ENCODE measurements at places on chromosomes 1 and 21.

- DNase-seq = no peak
These were observed 1.2 kb upstream of the CDA start for GRCh38 chr1:20587661-20588053.

GRCh38 chr1:37605061-37605650, 9.4 kb upstream of the GNL2 start:
- no peak for DNase-seq

DNA sequence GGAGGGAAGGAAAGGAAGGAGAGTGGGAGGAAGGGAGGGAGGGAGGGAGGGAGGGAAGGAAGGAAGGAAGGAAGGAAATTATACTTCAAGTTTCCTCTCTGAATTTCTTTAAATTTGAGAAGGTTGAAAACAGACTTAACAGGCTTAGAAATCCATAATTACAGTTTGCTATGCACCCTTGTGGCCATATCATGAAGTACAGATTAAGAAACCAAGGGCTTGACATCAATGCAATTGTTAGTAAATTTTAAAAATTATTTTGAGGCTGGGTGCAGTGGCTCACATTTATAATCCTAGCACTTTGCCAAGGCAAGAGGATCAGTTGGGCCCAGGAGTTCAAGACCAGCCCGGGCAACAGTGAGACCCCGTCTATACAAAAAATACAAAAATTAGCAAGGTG, 14.4 kb downstream of the ANP32E start:
- DNase-seq = no peak

DNA sequence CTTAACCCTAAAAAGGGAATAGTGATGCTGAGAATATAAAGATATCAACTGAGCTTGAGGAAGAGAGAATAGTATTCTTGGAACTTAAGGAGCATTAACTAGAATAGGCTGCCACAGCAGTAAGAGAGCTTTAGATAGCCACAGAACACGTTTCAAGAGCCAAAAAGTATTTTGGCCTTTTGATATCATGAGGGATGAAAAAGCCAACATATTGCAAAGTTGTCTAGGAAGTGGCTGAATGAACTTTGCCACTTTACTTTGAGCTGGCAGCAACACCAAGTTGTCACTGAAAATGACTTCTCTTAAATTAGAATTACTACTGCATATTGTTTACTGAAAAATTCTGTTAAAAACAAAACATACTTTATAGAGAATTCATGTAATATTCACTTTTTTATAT, 1476.2 kb downstream of the MRPL39 start:
- no peak for DNase-seq

- DNase-seq = no peak
These were observed 118.6 kb downstream of the LRIG2 start for GRCh38 chr1:113191579-113192076.

DNA sequence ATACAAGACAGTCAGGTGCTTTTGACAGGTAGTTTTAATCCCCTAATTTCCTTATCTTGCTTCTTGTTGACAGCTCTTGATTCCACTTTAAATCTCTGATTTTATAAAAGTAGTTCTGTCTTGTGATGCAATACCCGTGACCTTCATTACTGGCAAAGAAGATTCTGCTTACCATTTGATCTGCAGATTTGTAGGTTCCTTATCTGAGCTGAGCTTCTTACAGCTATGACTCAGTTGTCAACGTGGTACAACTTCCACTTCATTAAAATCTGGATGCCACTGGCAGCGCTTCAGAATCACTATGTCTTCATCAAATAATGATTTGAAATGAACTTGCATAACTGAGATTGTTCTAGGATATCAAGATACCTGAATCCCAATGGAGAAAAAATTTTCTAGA, 543.6 kb upstream of the B3GALT2 start:
- no peak for DNase-seq

GRCh38 chr1:12591267-12591938, 26.6 kb downstream of the DHRS3 start:
- no peak for DNase-seq

GRCh38 chr1:84377480-84378095, 20.7 kb upstream of the DNASE2B start:
- no peak for DNase-seq

DNA sequence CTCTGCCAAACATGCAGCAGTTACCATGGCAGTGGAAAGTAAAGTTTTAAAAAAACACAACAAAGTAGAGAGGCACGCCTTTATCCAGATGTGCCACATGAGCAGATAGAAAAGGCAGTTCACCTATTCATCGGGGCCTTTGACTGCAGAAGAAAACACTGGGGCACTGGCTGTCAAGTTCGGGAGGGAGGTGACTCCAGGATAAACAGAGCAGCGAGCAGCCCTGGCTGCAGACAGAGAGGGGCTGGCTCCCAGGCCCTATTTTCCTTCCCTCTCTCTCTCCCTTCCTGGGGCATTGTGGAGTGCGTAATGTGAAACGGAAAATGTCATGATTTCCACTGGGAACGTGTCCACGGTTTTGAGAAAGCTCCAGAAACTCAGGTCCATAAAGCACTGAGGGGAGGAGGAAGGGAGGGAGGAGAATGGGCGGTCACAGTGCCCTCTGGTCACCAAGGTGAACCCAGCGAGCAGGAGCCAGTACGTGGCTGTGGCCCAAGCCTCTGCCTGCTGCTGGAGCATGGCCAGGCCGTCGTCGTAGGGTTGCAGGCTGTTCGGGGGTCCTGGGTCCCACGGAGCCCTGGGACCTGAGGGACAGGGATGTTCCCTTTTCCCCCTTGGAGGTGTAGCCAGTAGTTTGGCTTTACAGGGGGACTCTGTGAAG, 114.7 kb upstream of the IRF2BP2 start:
- no peak for DNase-seq

DNA sequence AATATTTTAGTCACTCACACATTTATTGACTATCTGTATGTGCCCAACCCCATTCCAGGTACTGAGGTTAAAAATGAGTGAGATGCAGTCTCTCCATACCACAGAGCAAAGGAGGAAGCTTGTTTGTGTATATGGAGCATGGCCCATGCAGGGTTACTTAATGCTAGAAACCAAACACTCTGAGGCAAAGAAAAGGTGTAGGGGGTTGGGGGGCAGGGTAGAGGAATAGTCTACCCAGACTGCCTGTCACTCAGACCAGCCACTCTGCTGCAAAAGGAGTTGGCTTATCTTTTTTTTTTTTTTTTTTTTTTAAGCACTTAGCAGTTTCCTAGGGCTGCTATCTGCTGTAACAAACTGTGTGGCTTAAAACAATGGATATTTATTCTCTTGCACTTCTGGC, 19.8 kb downstream of the PGM1 start:
- no peak for DNase-seq

GRCh38 chr1:159828581-159829272, 2.1 kb downstream of the SLAMF8 start:
- no peak for DNase-seq

DNA sequence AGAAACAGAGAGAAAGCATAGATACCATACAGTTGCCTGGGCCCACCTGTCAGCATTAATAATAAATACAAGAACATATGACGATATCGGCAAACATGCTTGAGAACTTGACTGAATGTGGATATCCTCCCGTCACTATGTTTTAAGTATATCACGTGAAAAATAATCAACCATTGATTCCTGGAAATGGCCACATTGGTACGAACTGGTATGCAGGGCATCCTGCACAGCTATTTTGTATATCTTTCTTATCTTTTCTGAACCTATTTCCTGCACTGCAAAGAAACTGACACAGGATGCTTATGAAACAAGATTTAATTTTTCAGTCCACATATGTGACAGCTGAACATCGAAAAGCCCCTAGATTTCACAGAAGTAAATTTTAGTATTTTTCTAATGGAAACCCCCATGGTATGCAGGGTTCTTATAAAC, 22.8 kb upstream of the RGS1 start:
- DNase-seq = no peak

DNA sequence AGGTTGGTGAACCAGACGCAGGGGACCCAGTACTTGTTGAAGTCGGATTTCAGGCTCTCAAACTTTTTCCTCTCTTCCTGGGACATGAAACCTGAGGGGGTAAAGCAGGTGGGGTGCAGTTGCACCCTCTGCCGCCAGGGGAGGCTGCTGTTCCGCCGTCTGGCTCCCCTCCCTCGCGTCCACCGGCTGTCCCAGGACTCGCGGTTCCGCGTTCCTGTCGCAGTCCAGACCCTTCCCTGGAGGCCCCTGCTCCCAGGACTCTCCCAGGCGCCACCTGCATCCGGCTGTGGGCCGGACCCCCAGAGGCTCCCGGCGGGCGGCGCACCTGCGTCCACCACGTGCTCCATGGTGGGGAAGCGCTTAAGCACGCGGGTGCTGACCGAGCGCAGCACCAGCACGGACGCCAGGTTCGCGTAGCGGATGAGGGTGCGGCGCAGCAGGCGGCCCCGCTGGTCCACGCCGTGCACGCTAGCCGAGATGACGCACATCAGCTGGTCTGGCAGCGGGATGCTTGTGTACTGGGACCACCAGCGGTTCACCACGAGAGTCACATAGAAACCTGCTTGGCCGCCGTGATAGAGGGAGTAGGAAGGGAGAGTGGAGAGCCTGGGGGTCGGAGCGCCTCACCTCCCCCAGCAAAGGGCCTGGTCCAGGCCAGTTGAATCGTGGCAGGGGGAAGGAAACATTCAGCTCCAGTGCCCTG, 1.7 kb downstream of the BEST4 start:
- DNase-seq = no peak

DNA sequence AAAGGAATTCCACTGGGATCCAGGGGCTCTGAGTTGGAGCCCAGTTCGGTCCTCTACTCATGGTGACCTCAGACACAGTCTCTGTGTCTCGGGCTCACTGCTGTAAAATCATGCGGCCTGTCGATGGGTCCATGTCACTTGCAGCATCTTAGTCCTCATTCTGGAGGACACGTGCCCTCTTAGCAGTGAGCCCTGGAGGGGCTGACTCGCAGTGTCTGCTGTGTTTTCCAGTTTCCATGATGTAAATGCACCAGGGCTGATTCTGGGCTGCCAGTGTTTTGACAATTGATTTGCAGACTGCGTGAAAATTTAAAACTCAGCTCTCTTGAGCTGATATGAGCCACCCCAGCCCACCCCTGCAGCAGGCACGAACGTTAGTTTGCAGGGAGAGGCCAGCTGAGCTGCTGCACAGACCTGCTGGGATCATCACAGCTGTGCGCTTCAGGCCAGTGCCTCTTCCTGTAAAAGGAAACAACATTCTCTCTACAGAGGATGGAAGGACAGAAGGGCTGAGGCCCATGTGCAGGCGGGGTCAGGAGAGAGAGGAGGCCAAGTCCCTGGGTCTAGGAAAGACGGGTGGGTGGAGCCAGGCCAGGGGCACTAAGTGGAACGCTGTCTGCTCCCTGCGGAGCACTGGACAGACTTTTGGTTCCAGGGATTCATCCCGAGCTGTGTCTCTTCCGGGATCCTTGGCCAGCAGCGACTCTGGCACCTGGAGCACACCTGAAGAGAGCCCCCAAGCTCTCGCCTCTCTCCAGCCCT, 42.6 kb downstream of the RSPH1 start:
- no peak for DNase-seq

DNA sequence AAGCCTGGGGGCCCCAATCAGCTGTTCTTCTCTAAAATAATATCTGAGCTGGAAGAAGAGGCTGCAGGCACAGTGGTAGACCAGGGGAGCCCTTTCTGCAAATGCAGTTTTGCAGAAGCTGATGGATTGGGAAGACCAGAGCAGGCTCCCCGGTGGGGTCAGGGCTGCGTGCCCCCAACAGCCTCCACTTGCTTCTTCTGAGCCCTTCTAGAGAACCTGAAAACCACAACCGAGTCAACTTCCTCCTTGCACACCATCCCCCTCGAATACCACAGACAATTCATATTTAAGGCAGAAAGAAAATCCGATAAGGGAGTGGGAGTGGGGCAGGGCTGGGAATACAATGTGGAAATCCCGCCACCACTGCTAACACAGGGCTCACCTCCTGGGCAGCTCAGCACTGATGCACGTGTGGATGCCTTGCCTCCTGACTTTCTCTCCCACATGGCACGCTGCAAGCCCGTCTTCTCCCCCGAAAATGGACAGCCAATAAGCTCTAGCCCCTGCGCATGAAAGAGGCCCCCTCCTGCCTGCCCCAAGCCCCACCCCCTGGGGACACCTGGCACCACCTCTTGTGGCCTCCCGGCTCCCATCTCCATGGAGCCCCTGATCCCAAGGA, 25.4 kb upstream of the ALDH4A1 start:
- DNase-seq = no peak

GRCh38 chr21:43207868-43208267, 39.1 kb downstream of the CRYAA start:
- no peak for DNase-seq

DNA sequence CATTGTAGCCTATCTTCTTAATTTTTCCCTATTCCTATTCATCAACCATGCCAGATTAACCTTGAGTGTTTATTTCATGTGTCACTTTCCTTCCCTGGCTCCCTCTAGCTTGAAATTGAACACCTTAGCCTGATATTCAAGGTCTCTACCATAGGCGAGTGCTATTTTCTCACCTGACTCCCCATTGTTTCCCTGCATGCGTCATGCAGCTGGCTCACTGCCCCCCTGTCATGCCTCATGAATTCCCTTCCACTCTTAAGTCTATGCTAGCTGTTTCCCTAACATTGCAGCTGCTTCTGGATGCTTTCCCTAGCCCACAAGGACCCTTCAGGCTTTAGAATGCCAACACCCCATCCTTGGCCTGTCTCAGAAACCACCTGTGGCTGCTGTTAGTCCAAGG, 56.7 kb upstream of the CD1D start:
- DNase-seq = no peak

DNA sequence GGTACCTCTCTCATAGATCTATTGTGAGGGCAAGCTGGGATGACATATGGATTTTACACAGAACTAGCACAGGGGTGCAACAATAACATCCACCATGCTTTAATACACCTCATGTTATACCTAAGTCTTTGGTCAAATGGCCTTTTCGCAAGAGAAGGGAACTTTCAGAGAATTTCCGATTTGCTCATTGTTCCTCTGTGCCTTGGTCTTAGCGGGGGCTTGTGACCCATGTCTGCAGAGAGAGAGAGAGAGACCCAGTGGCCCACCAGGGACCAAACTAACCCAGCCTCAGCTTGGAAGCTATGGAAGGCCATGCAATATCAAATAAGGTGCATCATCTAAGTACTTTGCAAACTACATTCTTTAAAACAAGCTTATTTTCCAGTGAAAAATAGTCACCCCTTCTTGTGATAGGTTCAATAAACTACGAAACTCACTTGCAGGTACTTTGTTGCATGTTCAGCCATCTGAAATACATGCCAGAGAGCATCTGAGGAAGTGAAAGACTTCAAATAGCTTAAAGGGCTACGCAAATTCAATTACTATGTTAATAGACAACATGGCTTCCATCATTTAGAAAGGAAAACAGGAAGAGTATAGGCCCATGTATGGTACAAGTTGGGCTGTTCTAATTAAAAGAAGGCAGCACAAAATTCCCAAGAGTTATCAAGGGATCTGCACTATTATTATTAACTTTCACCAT, 100.7 kb downstream of the KCNN3 start:
- no peak for DNase-seq

DNA sequence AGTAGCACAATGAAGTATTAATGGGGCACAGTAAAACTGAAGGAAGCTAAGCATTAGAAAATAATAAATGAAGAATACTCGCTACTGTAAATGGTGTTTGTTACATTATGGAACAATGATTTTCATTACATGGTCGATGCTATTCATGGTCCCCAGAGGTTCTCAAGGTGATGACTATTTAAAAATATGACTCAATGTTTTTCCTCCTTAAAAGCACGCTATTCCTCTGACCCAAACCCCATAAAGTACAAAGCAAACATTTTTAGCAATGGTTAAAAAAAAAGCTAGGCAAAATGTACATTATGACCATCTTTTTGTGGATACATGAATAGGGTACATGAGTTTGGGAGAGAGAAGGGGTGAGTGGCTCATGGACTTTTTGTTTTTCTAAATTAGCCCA, 34.3 kb downstream of the VAMP4 start:
- no peak for DNase-seq

- DNase-seq = no peak
These were observed 9.3 kb downstream of the WNT3A start for GRCh38 chr1:228016181-228016510.

GRCh38 chr1:41891199-41891896, 27.4 kb downstream of the HIVEP3 start:
- DNase-seq = no peak
